ENCODE measurements at places on chromosomes 12 and 14.

GRCh38 chr12:67582238-67582834 is 66.2 kb upstream of the DYRK2 start:
- DNase-seq: no peak

- DNase-seq: no peak
Measured at GRCh38 chr14:47150267-47150666, 498.7 kb upstream of the RPL10L start.

GRCh38 chr14:56309198-56309597 is 191.0 kb downstream of the PELI2 start:
- no peak for DNase-seq

GRCh38 chr12:96134200-96134599 is 60.0 kb upstream of the ELK3 start:
- no peak for DNase-seq

DNA sequence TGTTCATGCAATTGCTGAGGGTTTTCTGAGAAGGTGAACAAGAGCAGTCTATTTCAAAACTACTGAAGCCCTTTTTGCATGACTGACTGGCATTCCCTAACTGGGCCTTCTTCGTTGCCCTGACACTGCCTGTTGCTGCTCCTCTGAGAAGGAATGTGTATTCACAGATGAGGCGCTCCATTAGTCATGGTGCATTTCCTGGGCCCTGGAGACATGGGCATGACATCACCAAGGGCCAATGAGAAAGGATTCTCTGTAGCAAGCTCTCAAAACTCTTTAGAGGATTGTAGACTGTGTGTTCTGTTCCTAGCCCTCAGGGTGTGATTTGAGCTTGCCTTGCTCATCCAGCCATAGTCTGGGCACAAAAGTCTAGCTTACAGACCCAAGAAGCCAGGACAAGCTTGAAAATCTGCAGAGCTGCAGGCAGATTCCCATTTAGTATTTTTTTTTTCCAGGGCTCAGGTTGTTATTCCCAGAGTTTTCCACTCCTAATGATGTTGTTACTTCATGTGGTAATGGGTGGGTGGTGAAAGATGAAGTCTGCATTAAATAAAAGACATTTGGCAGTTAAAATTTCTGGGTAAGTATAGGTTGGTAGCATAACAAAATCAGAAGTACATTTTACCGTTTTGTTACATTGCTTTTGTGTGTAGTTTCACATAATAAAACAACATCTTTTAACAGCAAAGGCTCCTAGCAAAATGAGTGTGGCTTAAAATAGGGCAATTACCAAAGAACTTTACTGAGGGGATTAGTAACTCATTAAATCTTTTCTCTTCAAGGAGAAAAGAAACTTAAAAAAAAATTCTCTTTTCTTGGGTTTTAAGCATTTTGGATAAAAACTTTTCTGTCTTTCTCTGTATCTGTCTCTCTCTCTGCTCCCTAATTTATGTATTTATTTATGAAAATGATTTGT is 318.4 kb downstream of the RAD51B start:
- peak; percentile 72 for DNase-seq

All from hepatic stellate cell (primary cell).